ENCODE measurements at places on chromosomes 7 and 10. TPM values are rescaled to one million over a fixed set of nuclear protein-coding genes. Genes with fewer than 3 reads are reported as not detected.

Gene LRRD1
- total RNA-seq: 0.28 TPM

Gene GAD2
- not detected for total RNA-seq

Gene CHAT
- total RNA-seq: not detected

Gene PARP12
- 15.6 TPM for total RNA-seq

- DNase-seq: no peak
These were observed 291.7 kb downstream of the THSD7A start for GRCh38 chr7:11540271-11540761.

DNA sequence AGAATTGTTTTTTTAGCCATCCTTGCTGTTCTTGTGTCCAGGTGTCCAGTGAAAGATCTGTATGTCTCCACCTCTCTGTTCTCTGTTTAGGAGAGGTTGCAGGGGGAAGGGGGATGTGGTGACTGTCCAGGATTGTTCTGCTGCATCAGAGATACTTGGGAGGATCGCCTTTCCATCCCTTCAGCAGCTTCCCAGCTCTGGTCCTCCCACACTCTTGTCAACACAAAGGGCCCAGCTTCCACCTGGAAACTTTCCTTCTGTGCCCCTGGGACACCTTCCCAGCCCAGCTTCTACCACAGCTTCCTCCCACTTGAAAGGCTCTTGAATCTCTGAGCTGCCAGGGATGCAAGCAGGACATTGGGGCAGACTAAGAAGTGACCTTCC, 82.0 kb upstream of the SLF2 start:
- no peak for DNase-seq

DNA sequence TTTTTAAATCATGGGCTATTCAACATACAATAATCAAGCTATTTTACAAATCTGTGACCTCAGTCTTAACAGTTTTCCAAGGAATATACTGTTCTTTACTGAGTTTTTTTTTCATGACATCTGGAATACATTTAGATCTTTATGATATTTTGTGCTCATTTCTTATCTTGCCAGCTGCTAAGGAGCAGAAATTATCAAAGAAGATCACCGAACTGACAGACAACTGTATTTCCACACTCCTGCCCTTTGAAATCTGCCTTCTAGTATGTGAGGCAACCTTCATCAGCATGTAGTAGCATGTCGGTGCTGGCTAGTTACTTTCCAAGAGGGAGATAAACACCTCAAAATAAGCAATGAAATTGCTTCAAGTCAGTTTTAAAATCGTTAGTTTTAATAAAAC, 66.4 kb downstream of the NHLRC2 start:
- no peak for DNase-seq

GRCh38 chr7:55690-56248, 136.6 kb upstream of the FAM20C start:
- DNase-seq: no peak

All from omental fat pad (tissue), 4 donors.